ENCODE measurements at places on chromosomes 12 and 14.

DNA sequence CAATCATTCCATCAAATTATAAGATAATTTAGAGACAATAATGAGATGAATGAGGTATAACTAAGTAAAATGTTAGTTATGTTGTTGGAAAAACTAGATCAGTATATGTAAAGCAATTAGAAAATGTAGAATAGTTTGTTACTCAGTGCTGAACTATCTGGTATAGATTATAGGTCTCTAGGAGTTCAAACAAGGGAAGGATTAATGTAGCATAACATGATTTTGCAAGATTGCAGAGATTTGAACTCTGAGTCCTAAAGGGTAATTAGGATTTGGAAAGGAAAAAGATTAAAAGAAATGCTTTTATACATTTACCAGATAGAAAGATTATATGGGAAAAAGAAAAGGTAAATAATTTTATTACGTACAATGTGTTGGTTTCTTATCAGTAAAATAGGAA, 246.3 kb downstream of the KCNC2 start:
- DNase-seq: no peak

- DNase-seq: no peak
Measured at GRCh38 chr12:104910196-104910840, 47.8 kb downstream of the SLC41A2 start.

DNA sequence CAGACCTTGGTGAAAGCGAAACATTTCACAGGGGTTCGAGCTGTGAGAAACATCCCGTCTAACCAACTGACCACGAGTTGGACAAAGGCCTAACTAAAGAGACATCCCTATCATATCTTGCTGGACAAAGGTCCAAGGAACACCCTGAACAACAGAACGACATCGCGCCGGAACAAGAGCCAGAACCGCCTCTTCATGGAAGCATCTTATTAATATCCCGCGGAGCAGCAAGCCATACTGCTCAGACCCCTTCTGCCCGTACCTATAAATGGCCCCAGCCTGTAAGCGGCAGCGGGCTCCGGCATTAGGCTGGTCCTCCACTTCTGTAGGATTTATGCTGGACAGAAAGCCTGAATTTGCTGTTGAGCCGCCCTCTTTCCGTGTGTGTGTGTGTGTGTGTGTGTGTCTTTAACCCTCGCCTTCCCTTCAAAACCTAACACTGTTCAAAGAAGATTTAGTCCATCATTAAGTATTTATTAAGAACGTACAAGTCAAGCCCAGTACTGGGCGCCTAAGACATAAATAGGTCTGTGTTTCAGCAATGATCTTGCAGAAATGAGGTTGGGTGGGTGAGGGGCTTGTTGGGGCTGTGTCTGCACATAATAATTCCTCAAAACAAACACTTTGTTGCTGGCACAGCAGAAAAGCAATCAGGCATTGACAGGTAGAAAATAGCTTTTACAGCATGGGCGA, 1.9 kb downstream of the SLC6A15 start:
- DNase-seq: no peak

DNA sequence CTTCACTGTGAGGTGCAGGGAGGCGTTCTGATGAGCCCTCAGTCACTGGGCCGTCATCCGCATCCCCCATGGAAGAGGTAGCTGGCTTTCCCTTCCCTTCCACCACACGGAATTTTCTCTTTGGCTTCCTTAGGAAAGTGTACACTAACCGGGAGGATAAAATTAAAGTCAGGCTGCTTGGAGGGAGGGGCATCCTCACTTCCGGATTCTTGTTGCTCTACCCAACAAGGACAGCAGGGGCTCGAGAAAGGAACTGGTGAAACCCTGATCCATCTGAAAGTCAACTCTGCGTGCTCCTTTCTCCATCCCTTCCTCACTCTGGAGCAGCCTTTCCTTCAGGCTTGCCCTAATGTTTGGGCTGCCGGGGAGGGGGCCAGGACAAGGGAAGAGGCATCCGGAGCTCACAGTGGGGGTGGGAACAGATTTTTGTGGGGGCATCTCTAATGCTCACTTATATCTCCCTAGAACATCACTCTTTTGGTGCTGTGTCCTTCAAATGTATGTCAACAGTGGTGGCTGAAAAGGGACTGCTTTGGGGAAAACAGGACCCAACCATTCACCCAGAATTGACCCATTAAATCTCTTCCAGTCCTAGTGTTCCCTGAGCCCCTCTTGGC, 101.4 kb upstream of the FKBP4 start:
- no peak for DNase-seq

GRCh38 chr14:20440882-20441281, 4.9 kb upstream of the KLHL33 start:
- peak; percentile 43 for DNase-seq

DNA sequence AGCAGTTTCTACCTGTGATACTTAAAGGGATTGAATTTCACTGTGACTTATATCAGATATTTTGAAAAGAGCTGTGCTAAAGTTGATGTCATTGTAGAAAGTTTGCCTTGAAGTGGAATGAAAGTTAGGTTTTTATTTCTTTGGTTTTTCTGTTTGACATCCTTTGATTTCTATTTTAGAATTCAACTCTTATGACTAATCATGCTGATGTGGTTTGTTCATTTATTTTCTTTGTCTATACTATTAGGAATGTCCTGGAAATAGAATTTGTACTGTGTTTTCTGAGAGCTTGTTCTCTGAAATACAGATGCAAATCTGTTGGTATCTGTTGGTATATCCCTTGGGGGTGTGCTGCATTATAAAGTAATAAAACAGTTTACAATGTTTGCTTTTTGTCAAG, 3.3 kb downstream of the CNOT2 start:
- DNase-seq: no peak

- DNase-seq: no peak
Measured at GRCh38 chr14:62759796-62760195, 285.5 kb downstream of the KCNH5 start.

GRCh38 chr12:99544457-99544856, 103.1 kb upstream of the GARIN6 start:
- no peak for DNase-seq

GRCh38 chr12:9144730-9145106, 29.0 kb upstream of the A2M start:
- DNase-seq: no peak

DNA sequence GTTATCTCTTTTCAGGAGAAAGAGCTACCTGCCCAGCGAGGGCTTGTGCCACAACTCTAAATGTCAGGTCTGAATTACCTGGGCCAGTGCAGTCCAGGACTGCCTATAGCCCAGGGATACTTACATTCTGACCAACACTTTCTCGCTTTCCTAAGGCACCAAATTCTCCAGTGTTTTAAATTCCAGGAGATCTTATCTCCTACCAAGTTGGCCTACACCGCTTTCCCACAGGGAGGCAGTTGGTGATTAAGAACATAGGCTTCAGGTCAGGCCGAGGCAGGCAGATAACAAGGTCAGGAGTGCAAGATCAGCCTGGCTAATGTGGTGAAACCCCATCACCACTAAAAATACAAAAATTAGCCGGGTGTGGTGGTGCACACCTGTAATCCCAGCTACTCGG, 41.1 kb downstream of the RPS29 start:
- DNase-seq: no peak

GRCh38 chr12:29050503-29050902, 98.6 kb upstream of the FAR2 start:
- DNase-seq: no peak

GRCh38 chr12:63064080-63064479, 86.9 kb downstream of the AVPR1A start:
- no peak for DNase-seq

DNA sequence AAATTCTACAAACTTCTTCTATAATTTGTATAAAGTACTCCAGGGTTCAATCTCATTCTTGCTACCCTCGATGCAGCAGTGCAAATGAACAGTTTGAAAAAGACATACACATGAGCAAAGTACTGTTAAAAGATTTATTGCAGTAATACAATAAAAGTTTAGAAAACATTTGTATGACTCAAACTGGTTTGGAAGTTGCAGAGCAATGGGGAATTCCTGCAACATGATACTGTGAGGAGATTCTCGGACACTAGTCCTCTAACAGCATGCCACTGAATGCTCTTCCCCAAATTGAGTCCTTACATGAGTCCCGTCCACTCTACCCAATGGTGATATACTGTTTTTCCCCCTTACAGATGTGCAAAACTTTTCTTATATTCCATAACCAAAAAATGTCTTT, 45.4 kb downstream of the ATG14 start:
- no peak for DNase-seq

GRCh38 chr12:8698132-8698851, 501 bp downstream of the RIMKLB start:
- DNase-seq: no peak

DNA sequence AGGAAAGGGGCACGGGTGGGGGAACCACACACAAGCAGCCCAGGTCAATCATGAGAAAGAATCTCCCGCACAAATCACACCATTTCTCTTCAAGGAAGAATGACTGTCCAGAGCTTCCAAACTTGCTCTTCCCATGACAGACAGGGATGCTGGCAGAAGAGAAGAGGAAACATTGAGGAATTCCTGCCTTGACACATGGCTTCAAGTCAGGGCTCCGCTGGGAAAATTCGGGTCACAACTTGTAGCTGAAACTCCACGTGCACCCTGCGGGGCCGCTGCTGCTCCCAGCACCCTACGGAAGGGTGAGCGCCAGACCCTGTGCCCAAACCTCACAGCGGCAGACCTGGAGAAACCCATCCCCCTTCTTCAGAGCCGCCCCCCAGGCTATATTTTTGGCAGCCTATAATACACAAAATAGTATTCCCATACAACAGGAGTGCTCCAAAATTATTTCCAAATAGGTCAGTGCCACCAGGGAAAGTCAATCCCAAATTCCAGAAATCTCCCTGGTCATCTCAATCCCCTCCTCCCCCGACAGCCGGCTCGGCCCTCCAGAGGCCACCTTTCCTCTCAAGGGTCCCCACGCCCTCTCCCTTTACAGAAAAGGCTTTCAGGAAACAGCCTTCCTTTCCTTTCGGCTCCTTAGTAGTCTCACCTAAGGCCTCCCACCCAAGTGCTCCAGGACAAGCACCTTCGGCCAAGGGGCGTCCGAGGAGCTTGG, 1.3 kb downstream of the TMEM132D start:
- DNase-seq: no peak

DNA sequence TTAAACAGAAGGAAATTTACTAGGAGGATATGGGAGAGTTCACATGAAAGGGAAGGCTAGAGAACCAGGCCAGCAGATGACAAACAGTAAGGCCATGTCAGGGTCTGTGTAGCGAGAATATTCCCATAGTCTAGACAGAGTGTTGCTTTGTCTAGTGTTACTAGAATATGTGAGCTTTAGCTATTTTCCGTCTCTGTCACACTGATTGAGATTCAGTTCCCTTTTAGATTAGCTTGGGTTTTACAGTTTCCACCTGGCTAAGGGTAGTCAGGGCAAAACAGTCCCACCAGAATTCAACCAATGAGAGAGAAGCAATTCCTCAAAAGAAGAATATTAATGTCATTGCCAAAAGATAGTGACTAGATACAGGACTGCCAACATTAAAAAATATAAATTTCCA, 82.8 kb upstream of the MDM1 start:
- no peak for DNase-seq

DNA sequence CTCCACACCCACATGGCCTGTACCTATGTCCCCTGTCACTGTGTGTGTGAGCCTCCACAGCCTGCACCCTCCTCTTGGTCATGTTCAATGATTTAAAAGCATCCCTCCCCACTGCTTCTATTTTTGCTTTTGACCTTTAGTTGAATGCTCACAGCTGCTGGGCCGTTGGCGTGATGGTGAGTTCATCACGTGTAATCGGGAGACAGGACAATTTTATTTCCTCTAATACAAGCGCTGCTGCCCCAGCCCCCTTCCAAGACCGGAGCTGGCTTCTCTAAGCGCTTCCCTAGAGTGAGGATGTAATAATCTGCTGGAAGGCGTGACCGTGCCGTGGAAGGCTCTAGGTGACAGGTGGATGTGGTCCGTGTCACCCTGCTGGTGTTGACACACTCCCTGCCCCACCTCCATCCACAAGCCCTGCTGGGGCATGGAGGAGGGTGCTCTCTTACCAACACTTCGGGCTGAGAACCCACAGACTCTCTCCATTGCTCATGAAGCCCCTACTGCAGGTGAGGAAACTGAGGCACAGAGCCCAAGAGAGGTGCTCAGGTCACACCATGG, 25.4 kb downstream of the CCDC85C start:
- DNase-seq: no peak

DNA sequence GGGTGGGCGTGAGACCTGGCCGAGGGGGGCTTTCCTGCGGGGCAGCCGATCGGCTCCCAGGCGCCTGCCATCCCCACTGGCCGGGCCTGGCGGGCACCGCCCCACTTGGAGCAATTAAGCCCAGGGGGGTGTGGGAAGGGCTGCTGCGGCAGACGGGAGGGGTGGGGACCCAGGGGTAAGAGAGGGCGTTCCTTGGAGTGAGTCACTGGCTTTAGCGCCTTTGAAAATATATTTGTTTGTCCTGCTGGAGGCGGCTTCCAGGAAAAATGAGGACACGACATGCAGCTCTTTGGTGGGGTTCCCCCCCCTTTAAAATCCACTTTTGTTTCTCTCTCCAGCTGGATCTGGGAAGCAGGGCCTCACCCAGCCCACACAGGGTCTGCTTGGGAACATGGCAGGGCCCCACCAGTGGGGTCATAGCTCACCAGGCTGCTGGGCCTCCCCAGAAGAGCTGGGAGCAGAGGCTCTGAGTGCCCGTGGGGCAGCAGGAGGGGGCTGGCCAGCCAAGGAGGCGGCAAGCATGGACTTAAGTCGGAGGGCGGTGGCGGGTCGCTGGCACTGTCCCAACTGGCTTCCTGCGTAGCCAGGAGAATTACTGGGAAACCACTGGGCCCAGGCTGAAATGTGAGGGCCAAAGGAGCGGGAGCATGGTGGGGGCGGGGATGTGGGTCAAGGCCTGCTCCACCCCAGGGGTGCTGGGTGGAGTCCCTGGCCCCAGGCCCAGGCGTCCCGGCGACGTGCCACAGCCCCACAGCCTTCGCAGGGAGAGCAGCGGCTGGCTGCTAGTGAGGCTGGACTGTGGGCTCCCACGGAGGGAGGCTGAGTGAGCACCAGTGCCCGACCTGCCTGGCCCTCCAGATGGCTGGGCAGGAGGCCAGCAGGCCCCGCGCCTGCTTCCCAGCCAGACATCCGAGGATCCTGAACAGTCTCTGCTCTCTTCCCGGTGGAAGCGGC, 128.0 kb downstream of the RFLNA start:
- no peak for DNase-seq

GRCh38 chr12:109309381-109310246, 530 bp upstream of the FOXN4 start:
- DNase-seq: peak; percentile 36

- no peak for DNase-seq
Measured at GRCh38 chr12:122385171-122386016, 37.1 kb downstream of the CLIP1 start.

GRCh38 chr12:51932218-51933076, 19.1 kb upstream of the ACVR1B start:
- DNase-seq: no peak

- DNase-seq: no peak
Measured at GRCh38 chr12:110647631-110648040, 33.7 kb downstream of the TCTN1 start.

DNA sequence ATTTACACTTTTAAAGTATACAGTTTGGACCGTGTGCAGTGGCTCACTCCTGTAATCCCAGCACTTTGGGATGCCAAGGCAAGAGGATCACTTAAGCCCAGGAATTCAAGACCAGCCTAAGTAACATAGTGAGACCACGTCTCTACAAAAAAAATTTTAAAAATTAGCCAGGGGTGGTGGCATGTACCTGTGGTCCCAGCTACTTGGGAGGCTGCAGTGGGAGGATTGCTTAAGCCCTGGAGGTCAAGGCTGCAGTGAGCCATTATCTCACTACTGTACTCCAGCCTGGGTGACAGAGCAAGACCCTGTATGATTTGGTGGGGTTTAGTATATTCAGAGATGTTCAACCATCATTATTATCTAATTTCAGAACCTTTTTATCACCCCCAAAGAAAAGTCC, 4.7 kb downstream of the EIF4B start:
- no peak for DNase-seq

- no peak for DNase-seq
Measured at GRCh38 chr12:14238221-14238792, 127.2 kb upstream of the ATF7IP start.

Measured in activated T-cell treated with anti-CD3 and anti-CD28 coated beads, Interleukin-2, amount 50 U/mL, for 24 hours (primary cell).